Body of pancreas (tissue), 4 donors: ENCODE measurements at places on chromosomes 11 and 22. TPM values are rescaled to one million over a fixed set of nuclear protein-coding genes. Genes with fewer than 3 reads are reported as not detected.

- peak; percentile 42 for DNase-seq
These were observed 39.6 kb downstream of the CSNK2A3 start for GRCh38 chr11:11313426-11313825.

- DNase-seq: no peak
These were observed 108.4 kb downstream of the SPON1 start for GRCh38 chr11:14070896-14071295.

DNA sequence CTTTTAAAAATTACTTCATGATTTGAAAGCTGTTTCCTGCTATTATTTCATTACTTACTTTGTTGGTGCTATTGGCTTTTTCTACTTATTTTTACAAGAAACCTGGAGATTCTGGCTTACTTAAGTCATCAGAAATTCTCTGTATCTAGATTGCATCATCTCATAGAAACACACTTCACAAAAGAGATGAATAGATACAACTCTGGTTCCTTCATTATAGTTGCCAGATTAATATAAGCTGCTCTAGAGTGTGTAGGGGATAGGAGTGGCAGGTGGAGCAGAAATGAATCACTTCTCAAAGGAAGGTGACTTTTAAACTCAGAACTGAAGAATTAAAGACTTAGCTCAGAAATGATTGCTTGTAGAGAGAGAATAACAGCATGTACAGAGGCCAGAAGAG, 20.0 kb downstream of the CYP2R1 start:
- no peak for DNase-seq

DNA sequence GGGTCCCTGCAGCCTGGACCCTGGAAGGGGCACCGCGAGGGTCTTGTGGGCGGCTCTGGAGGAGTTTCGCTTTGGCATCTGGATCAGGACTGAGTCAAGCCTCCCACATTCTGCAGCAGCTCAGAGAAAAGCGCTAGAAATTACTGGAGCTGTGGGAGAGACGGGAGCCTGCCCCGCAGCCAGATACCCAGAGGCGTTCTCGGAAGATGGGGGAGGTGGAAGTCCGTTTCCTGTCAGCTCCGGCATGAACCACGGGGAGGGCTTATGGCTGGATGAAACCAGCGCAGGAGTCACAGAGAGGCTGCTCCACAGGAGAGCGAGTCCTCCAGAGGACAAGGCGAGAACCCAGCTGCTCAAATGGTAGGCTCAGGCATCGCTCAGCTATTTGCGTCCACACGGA, 379.3 kb downstream of the OPCML start:
- DNase-seq: no peak

NNMT gene
- total RNA-seq: 74.7 TPM

DNA sequence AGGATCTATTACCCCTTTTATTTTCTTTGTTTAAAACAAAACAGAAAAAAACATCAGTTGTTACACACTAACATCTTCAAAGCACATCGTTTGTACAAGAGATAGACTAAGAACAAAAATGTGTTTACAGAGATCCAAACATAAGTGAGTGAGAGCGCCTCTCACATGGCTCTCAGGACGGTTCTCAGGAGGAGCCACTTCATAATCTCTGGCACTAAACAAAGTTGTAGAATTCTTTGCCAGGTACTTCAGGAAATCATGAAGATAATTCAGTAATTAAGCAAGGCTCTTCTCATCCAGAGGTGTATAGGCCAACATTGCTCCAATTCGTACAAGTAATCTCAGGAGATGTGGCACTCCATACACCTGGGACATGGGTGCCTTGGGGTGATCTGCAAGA, 29.8 kb downstream of the PDE3B start:
- no peak for DNase-seq

IGF2 gene
- total RNA-seq: 84.0 TPM

DNA sequence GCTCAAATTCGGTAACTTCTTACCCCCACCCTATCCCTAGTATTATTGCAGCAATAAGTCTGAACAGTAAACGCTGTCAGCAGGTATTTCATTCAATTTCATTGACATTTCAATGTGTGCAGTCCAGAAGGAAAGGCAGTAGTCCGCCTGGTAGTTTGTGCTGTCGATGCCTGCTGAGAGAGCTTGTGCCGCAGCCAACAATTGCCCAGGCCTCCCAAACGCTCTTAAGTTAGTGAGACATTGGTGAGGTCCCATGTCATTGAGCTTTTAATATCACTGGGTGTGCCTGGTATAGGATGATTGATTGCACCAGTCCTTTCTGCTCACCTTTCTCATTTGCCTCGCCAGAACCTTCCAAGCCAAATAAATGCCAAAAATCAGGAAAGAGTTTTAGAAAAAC, 28.1 kb downstream of the ALKBH3 start:
- DNase-seq: no peak

DNA sequence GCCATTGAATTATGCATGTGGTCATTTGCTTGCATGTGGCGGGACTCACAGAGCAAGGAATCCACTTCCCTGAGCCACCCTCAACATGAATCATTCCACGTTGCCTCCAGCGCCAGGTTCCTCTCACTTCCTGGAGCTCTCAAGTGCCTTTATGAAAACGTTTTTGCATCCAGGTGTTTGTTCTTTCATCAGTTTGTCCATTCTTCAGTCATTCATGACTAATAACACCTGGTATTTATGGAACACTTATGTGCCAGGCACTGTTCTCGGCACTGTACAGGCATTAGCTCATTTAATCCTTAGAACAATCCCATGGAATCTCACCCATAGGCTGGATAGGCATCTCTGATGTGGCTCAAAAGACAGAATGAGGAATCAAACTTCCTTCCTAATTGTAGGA, 256.1 kb upstream of the SYN3 start:
- no peak for DNase-seq

DNA sequence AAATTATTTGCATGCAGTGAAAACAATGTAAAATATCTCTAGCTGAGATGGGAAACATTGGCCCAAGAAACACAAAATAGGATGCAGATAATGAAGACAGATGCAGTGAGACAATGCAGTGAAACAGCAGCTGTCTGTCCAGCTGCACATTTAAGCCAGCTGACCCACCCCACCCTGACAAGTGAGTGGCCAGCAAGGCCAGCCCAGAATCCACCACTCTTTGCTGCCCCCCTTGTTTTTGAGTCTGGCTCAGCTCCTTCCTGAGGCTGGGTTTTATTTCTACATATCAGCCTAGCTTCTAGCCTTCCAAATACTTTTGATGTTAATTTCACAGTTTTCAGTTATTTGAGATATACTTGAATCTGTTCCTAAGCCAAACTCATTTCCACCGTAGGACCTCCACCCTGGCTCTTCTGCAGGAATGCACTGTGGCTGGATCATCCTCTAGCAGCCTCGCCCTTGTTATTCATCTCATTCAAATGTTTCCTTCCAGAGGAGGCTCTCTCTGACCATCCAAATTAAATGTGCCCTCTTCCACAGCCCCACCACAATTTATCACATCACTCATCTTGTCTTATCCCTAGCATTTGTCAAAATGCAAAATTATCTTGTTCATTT, 154.1 kb upstream of the POU2AF2 start:
- no peak for DNase-seq
